ENCODE measurements at places on chromosomes 12 and 14. TPM values are rescaled to one million over a fixed set of nuclear protein-coding genes. Genes with fewer than 3 reads are reported as not detected.

DNA sequence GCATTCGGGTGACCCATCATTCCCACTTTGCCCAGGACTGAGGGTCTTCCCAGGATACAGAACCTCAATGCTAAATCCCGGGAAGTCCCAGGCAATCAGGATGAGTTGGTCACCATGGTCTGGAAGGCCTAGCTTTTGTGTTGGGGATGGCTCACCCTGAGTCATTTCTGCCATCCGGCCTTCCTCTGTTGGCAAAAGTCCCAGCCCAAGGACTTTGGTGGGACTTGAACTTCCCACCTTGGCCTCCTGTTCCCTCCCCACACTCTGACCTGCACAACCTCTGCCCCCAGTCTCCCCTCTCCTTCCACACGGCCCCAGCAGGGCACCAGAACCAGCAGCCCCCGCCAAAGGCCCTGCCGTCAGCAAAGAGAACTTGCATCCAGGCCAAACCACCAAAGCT, 24.6 kb upstream of the NCOR2 start:
- peak; percentile 73 for DNase-seq

GRCh38 chr14:74407801-74408154, 18.2 kb downstream of the SYNDIG1L start:
- DNase-seq: no peak

DNA sequence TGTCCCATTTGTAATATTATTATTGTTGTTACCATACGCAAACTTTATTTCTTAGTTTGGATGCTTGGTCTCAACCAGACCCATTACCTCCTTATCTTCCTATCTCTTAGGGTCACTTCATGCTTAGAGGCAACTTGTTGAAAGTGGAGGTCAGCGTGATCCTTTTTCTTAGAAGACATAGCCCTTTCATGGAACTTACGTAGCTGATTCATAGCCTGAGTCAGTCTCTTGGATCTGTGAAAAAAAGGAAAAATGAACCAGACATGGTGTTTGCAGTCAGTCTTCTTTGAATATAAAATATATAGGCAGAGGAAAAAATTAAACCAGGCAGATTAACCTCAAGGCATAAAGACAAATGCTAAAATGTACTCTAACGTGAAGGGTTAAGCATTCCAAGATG, 613.7 kb downstream of the DIO2 start:
- no peak for DNase-seq

MUCL1 gene
- polyA plus RNA-seq: 1.7 TPM

DNA sequence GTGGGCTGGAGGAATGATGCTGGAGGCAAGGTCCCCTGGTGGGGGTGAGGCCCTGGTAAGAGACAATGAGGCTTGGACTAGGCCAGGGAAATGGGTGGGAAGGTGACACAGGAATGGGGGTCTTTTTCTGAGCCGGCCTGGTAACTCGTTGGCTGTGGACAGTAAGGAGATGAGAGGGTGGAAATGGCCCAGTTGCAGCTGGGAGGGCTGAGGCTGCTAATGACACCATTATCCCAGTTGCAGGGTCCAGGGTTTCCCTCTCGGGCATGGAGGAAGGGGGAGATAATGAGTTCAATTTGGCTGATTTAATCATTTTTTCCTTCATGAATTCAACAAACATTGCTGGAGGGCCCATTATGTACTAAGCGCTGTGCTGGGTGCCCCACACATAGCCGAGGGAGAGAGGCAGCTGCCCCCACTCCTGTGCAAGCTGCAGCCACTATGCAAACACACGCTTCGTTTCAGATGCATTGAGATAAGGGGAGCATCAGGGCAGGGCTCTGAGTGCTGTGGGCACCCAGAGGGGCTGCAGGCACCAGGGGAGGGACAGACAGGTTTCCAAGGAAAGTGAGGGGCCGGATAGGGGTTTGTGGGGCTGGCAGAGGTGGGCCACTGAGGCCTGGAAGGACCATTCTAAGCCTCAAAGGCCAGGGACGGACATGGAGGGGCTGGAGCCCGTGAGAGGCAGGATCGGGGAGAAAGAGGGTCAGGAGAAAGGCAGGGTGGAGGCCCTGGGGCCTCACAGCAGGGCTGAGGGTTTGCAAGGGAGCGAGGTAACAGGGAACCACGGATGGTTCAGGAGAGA, 43.2 kb upstream of the MEG3 start:
- no peak for DNase-seq

- DNase-seq: no peak
These were observed 24.9 kb downstream of the CRACR2A start for GRCh38 chr12:3727877-3728632.

GRCh38 chr12:86496595-86496994, 240.4 kb upstream of the MGAT4C start:
- no peak for DNase-seq

GRCh38 chr12:9122091-9122609, 6.4 kb upstream of the A2M start:
- DNase-seq: no peak

DNA sequence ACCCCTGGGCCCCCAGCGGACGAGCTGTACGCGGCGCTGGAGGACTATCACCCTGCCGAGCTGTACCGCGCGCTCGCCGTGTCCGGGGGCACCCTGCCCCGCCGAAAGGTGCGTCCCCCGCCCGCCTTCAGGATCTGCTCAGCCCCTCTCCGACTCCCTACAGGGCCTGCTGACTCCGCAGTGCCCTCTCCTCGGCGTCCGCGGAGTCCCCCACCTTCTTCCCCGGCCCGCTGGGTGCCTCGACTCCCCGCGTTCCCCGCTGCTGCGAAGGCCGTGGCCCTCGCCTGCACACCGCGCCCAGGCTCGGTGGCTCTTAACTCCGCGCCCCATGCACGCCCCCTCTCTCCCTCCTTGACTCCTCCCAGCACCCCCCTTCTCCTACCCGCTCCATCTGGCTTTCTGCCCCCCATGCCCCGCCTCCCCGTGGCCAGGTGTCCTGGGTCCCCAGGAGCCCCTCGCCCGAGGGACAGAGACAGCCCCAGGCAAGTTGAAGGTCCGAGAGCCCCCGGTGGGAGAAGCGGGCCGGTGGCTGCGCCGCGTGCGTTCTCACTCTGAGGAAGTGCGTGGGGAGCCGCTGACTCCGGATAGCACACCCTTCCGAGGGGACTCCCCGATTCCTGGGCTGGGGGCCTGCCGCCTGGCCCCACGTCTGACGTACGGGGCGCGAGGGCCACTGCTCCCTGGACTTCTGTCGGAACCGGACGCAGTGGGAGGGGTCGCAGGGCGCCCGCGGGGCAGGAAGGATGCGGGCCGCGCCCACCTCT, 594 bp downstream of the TAMALIN start:
- no peak for DNase-seq

GRCh38 chr12:38289396-38289795, 27.2 kb upstream of the ALG10B start:
- peak; percentile 63 for DNase-seq

GRCh38 chr14:55914771-55915170, 203.4 kb upstream of the PELI2 start:
- no peak for DNase-seq

GRCh38 chr14:86057018-86057667, 527.2 kb downstream of the FLRT2 start:
- DNase-seq: no peak

- DNase-seq: no peak
These were observed 271.6 kb downstream of the FBXL14 start for GRCh38 chr12:1322821-1323220.

MAP4K5 gene
- polyA plus RNA-seq: 13.0 TPM

GRCh38 chr14:61558271-61558670, 137.0 kb upstream of the HIF1A start:
- DNase-seq: no peak

TROAP gene
- 23.0 TPM for polyA plus RNA-seq

KCNH5 gene
- polyA plus RNA-seq: 0.01 TPM

GRCh38 chr12:38892087-38892786, 13.2 kb downstream of the CPNE8 start:
- peak; percentile 12 for DNase-seq

- DNase-seq: no peak
These were observed 57.0 kb downstream of the NCOR2 start for GRCh38 chr12:124510301-124510970.

GRCh38 chr14:72409047-72409446, 476.8 kb downstream of the RGS6 start:
- no peak for DNase-seq

DNA sequence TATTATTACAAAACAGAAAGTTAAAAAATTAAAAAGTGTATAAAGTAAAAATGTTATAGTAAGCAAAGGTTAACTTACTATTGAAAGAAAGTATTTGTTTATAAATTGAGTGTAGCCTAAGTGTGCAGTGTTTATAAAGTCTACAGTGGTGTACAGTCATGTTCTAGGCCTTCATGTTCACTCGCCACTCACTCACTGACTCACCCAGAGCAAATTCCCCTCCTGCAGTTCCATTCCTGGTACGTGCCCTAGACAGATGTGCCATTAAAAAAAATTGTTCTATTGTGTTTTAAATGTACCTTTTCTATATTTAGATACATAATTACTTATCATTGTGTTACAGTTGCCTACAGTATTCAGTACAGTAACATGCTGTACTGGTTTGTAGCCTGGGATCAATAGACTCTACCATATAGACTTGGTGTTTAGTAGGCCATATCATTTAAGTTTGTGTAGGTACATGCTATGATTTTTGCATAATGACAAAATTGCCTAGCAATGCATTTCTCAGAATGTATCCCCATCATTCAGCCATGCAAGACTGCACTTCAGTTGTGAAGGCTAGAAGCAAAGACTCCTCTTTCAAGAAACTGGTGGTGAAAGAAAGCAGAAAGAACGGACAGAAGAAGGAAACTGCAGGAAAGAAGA, 100.6 kb downstream of the DACT1 start:
- peak; percentile 81 for DNase-seq

DNA sequence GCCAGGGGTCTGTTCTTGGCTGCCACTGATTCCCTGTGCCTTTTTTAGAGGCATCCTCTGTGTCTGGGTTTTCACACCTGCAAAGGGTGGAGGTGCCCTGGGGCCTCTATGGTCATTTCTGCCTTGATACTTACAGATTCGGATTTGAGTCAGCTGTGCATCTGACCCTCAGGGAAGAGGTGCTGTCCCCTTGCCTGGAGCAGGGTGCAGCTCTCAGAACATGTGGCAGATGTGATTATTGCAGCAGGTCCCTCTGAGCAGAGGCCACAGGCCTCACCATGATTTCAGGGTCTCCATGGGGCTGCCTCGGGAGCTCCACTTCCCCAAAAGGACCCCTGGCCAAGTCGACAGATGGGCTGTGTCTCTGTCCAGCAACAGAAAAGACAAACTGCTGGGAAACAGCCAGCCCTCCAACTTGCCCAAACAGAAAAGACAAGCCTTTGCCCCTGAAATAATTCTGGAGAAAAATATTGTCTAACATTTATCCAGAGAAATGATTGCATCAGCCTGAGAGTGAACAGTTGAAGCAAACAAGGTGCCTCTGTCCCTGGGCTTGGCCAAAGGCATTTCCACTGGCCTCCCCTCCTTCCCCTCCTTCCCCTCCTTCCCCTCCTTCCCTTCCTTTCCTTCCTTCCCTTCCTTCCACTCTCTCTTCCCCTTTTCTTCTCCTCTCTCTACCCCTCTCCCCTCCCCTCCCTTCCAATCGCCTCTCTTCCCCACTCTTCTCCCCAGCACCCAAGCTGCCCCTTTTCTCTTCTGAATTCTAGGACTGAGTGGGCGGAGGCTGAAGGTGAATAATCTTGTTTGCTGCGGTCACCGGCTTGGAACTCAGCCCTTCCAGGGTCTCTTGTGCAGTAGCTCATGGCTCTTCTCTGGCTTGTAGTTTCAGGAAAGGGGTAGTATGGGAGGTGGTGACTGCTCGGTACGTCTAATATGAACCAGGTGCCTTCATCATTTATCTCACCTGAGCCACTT, 676 bp downstream of the SERPINA3 start:
- DNase-seq: peak; percentile 30

RNASE1 gene
- not detected for polyA plus RNA-seq

- peak; percentile 33 for DNase-seq
These were observed 26.3 kb downstream of the CMA1 start for GRCh38 chr14:24481622-24482324.

- no peak for DNase-seq
These were observed 50.0 kb upstream of the PRICKLE1 start for GRCh38 chr12:42639556-42639955.

RNASE4 gene
- 8.5 TPM for polyA plus RNA-seq

CBLN3 gene
- 0.78 TPM for polyA plus RNA-seq

- peak; percentile 99 for DNase-seq
These were observed 227.7 kb upstream of the HMGA2 start for GRCh38 chr12:65596514-65597091.

KRT2 gene
- polyA plus RNA-seq: not detected

Data from mammary epithelial cell (primary cell).